ENCODE measurements at places on chromosomes 7 and 10.

GRCh38 chr10:86937502-86938154 is 19.8 kb downstream of the MMRN2 start:
- no peak for DNase-seq

GRCh38 chr10:48517911-48518811 is 86.7 kb downstream of the ARHGAP22 start:
- no peak for DNase-seq

GRCh38 chr10:21534604-21535493 is 817 bp downstream of the MLLT10 start:
- no peak for DNase-seq

DNA sequence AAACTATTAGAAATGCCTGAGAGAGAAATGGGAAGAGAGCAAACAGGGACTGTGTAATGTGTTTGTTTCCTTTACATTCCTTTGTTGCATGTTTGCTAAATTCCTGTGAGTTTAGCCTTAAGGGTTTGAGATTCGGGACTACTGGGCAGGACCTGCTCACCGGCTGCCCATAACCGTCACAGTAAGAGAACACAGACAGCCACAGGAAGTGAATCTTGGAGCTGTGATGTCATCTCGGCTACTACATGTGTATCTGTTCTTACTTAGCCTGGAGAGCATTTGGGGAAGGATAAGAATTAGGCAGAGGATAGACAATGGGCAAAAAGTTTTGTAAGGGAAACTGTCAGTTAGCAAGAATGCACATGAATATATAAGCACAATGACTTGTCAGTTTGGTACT is 485.1 kb upstream of the KLF6 start:
- no peak for DNase-seq

GRCh38 chr10:76404531-76404930 is 973.1 kb downstream of the LRMDA start:
- no peak for DNase-seq

Data from stimulated activated CD8-positive, alpha-beta memory T cell treated with anti-CD3 and anti-CD28 coated beads, Interleukin-7, amount 100 ng/mL, for 24 hours (primary cell).